ENCODE measurements at places on chromosomes 1 and 21.

DNA sequence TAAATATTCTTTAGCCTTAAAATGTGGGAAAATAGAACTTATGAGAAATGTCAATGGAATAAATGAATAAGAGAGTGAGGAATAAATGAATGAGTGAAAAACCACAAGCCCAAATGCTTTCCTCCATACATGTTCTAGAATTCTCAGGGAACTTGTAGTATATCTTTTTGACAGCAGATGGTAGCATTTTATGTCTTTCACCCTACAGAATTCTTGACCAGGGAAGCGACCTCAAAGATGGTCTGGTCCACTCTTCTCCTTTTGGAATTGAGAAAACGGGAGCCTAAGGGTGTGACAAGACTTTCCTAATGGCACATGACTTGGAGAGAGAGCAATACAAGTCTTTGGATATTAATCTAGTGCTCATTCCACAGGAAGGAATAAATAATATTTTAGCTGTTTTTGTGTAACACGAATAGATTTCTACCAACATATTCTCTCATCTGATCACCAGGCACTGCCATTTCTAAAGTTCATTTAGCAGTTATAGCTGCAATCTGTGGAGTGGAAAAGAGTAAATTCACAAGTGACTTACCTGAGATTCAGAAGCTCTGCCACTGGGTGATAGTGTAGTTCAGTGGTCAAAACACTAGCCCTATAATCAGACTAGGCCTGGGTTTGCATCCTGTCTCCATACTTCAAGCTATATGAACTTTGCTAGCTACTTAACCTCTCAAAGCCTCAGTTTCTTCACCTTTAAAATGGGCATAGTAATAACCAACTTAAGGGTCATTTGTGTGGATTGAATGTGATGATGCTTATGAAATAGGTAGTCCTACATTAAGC lies 15.0 kb upstream of the F5 start:
- DNase-seq: no peak

- no peak for DNase-seq
These were observed 54.0 kb downstream of the KLHL20 start for GRCh38 chr1:173768827-173769226.

- DNase-seq: no peak
These were observed 16.4 kb upstream of the CPT2 start for GRCh38 chr1:53180226-53180625.

DNA sequence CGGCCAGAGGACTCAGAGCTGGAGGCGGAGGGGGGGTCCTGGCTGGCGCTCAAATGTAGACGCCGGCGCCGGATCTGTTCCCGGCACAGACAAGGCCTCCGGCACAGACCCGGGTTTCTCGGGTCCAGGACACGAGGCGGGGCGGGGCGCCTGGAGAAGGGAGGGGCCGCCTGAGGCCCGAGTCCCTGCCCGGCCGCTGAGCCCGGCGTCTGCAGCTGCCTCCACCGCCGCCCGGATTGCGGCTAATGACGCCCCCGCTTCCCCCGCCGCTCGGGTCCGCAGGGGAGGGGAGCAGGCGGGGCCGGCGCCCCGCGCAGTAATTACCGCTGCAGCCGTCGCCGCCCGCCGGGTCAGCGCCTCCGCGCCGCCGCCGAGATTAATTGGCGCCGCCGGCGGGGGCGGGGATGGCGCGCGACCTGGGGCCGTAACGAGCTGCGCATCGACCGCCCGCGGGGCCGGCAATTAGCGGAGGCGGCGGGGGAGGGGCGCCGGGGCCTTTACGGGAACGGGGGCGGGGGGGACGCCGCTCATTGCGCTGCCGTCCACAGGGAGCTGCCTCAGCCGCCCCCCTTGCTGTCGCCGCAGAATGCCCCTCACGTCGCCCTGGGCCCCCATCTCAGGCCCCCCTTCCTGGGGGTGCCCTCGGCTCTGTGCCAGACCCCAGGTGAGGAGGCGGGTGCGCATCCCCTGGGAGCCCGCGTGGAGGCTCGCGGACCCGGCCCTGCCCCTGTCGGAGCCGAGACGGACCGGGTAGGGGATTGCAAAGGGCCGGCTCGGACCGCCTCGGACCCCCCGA lies 17.3 kb downstream of the NOC2L start:
- DNase-seq: no peak

DNA sequence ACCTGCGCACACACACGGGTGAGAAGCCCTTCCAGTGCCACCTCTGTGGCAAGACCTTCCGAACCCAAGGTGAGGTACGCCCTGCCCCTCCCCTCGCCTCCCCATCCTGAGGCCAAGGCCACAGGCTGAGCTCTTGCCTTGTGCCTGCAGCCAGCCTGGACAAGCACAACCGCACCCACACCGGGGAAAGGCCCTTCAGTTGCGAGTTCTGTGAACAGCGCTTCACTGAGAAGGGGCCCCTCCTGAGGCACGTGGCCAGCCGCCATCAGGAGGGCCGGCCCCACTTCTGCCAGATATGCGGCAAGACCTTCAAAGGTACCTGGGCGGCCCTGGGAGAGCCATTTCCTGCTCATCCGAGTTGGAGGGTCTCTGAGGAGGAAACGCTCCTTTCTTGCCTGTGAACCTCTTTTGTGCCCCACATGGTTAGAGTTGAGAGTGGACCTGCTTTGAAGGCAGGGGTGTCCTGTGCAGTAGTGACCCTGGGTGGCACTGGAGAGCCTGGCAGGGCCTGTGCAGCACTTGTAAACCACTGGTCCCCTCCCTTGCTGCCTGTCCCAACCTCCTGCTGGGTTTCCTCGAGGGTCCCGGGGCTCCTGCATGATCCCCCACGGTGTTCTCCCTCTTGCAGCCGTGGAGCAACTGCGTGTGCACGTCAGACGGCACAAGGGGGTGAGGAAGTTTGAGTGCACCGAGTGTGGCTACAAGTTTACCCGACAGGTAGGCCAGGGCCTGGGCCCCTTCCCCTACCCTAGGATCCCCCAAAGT lies 8.5 kb downstream of the ZBTB48 start:
- no peak for DNase-seq

GRCh38 chr1:184813528-184814089 lies 59.0 kb upstream of the EDEM3 start:
- DNase-seq: no peak

DNA sequence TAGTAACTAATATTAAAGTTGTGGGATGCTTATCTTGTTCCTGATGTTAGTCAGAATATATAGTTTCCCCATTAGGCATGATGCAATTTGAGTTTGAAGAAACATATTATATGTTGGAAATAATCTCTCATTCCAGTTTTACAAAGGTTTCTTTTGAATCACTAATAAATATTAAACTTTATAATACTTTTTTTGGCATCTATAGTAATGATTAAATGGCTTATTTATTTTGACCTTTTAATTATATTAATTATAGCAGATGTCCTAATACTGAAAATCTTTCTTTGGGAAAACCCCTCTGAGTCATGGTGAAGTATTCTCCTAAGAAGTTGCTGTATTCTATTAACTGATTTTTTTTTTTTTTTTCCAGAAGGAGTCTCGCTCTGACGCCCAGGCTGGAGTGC lies 28.5 kb upstream of the PTGS2 start:
- no peak for DNase-seq

DNA sequence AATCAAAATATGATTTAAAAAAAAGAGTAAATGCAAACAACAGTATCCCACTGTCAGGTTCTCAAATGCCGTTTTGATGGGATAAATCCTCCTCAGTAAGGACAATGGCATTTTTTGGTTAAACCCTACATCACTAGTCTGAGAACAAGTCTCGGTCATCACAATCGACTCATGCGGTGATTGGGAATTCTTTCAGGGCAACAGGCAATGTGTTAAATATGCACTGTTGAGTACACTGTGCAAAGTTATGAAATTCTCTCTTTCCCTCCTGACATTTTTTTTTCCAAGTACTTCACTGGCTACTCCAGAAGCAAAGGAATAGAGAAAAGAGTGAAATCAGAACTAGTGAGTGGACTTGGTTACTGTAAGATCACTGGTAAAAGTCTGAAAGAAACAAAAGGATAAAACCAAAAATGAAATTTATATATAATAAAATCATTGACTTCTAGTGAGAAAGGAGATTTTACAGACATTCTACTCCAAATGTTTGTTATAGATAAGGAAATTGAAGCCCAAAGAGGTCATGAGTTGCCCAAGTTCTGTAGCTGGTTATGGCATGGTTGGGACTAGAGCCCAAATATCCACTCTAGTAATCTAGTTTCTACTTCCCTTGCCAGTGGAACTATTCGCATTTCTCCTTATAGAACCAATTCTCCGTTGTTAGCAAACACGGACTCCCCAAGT lies 111.3 kb downstream of the TGFBR3 start:
- DNase-seq: no peak

DNA sequence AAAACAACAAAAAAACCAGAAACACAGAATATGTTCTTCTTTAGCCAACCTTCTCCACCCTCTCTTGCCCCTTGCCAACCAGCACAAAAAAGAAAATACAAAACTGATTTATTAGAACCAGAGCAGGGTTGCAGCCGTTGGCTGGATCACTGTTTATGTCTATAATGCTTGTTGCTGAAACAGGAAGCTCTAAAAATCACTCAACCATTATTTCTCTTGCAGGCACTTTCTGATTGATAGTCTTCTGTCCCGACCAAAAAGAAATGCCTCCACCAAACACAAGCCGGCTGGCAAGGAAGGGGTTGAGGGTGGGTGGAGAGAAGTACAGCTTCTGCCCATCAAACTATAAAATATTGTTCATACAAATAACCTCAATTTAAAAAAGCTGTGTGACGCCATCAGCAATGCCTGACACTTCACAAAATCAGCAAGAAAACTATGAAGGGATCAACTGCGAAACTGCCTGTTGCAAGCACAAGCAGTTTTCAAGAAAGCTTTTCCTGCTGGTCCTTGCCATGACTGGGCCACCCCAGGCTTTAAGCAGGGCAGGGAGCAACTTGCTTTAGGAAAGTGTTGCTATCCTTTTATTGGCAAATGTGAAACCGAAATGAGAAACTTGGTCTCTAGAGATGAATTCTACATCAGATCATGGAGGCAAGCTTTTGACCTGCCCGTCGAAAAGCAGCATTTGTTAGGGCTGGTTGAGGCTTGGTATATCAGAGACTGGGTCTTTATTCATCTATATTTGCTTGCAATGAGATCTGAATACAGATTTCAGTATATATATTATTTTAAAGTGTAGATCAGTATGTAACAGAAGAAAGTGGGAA lies 174.2 kb downstream of the RUNX1 start:
- DNase-seq: no peak

GRCh38 chr1:212655668-212656440 lies 43.8 kb downstream of the BATF3 start:
- DNase-seq: no peak

DNA sequence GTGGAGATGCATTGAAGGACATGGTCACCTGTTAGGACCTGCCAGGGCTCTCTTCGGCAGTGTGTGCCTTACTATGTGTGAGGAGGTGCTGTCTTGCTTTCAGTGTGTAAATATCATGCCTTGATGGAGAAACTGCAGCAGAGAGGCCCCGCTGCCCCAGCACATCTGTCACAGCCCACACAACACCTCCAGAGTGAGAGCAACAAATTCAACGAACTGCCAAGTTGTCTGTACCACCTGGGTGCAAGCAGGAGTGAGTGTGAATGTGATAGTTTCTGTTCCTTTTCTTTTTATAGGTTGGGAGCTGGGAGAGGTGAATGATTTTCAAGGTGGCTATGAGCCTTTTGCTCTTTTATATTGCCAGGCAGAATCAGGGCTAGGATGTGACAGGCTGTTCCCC lies 114.6 kb upstream of the KIAA0040 start:
- no peak for DNase-seq

GRCh38 chr1:180046674-180047073 lies 92.1 kb downstream of the CEP350 start:
- no peak for DNase-seq

GRCh38 chr1:115183158-115183557 lies 93.9 kb upstream of the TSPAN2 start:
- no peak for DNase-seq

DNA sequence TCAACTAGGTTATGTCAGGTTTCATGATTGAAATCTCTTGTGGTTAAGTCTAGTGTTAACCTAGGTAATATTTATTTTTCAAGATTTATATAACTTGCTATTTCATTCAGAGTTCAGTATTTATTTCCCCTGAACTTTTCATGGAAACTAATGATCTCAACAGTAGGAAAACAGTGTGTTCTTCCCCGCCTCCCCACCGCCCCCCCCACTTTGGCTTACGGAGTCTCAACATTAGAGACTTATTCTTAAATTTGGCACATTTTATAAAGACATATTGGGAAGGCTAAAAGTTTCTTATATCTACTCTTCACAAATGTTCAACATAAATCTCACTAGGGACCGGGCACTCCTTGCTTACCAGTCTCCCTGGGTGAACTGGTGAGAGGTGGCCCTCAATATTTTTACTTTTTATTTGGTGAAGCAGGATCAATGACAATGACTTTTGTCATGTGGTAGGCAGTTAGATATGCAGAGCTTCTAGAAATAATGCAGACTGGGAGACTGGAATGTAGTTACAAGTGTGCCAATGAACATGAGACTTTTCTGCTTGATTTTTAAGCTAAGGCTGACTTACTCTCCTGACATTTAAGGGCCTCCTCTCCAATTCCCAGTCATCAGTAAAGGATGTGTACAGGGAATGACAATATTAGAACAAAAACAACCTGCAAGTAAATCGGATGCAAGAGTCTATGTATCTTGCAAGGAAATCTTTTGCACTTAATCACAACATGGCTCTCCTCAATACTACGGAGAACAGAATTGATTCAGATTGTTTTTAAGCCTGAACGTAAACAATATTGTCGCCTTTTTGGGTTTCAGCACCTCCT lies 1.7 kb upstream of the MAN1A2 start:
- DNase-seq: no peak

DNA sequence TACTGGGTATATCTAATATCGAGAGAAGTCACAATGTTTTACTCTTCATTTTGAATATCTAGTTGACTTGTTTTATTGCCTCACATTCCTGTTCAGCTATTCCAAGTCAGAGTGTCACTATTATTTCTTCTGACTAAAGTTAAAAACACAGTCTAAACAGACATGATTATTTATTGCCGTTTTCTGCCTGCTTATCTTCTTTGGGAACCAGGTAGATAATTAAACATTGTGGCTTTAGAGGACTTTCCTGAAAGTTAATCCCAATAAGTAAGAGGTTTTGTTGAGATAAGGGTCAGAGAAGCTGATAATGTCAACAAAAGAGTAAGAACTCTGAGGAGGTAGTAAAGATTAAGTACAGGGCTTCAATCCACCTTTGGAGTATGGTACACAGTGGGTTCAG lies 53.8 kb downstream of the PCNX2 start:
- DNase-seq: no peak

DNA sequence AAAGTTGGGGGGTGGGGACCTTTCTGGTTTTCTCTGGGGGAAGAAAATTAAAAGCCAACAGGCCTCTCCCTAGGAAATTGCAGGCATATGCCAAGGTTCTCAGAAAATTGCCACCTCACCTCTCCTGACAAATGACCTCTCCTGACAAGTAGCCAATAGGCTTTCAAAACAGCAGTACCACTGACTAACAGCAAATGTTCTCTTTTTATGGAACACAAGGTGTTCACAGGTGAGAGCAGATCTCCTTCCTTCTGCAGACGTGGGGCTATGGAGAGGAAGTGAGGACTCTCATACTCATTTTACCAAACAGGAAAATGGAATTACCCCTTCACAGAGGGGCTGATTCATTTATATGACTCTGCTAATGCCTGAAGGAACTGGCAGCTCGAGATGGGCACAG lies 32.7 kb upstream of the SUCO start:
- DNase-seq: no peak

- no peak for DNase-seq
These were observed 36.4 kb downstream of the TMEM53 start for GRCh38 chr1:44637702-44638411.

- no peak for DNase-seq
These were observed 200.1 kb upstream of the DAB1 start for GRCh38 chr1:57623791-57624538.

- no peak for DNase-seq
These were observed 416.1 kb downstream of the MRPL39 start for GRCh38 chr21:25191141-25191540.

All from activated T-helper 1 cell treated with anti-CD3 and anti-CD28 coated beads, Interleukin-12 subunit alpha, Interleukin-12 subunit beta, Interleukin-2, Interleukin-4 antibody, amounts not matched to agents 30 ng/mL and 10 ng/mL and 1 ng/mL, durations not matched to agents 14 hours and 24 hours and 36 hours (primary cell).